Dorsolateral prefrontal cortex (tissue), 122 donors: ENCODE measurements at places on chromosomes 12 and 14. TPM values are rescaled to one million over a fixed set of nuclear protein-coding genes. Genes with fewer than 3 reads are reported as not detected.
A peak's percentile ranks its signal among the peaks of the same experiment; 100 is the strongest.

DNA sequence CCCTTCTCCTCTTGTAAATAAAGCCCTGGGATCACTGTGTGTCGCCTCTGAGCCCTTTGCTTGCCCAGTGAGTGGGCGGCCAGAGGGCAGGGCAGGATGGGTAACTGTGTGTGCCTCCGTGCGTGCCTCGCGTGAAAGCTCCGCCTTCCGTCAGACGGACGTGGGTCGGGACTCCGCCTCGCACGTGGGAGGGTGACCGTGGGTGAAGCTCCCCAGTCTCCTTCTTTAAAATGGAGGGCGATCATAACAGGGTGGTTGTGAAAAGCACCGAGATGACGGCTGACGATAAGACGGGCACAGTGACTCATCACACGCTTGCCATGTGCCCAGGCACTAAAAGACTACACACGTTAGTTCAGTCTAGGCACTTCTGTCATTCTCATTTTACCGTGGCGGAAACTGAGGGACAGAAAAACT, 9.2 kb downstream of the PHB2 start:
- peak; percentile 54 for DNase-seq

The PPP1R12A gene
- total RNA-seq = 187 TPM

DNA sequence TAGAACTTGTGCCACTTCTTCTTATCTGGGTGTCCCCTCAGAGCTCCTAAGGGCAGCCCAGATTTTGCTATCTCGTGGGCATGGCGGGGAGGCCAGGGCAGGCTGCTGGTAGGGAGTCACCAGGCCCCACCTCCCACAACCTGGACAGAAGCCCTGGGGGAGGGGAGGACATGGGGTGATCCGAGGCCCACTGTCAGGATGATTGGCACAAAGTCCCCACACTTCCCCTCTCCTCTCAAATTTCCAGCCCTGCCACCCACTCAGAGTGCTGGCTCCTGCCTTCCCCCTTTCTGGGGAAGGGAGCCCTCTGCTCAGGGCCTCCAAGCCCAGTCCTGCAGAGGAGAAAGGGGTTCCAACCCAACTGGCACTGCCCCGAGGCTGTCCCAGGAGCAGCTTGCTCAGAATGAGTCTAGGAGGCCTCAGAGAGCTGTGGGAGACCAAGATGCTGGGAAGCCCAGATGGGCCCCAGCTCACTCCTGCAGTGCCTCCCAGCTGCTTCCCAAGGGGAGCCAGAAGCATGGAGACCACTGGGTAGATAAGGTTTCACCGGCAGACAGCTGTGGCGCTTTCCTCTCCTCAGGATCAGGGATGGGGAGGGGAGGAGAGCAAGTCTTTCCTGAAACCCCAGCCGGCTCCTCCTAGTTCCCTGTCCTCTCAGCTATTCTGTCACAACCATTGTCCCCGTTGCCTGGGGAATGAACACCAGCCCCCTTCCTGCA, 82.8 kb downstream of the B4GALNT3 start:
- DNase-seq = no peak

The INHBC gene
- total RNA-seq = not detected

DNA sequence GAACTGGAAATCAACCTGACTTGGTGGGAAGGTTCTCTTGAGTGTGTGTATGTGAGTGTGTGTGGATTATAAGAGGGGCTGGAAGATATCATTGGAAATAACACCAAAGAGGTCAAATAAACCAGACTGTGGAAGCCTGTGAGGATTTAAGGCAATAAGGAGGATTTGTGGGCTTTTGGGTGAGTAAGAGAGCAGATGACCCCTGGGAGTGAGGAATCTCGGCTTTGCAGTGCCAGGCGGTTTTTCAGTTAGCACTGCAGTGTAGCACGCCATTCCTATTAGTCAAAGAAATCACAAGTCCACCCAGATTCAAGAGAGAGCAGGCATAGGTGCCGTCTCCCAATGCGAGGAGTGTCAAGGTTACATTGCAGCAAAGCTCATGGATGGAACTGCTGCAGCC, 63.3 kb downstream of the CALM1 start:
- DNase-seq = no peak

DNA sequence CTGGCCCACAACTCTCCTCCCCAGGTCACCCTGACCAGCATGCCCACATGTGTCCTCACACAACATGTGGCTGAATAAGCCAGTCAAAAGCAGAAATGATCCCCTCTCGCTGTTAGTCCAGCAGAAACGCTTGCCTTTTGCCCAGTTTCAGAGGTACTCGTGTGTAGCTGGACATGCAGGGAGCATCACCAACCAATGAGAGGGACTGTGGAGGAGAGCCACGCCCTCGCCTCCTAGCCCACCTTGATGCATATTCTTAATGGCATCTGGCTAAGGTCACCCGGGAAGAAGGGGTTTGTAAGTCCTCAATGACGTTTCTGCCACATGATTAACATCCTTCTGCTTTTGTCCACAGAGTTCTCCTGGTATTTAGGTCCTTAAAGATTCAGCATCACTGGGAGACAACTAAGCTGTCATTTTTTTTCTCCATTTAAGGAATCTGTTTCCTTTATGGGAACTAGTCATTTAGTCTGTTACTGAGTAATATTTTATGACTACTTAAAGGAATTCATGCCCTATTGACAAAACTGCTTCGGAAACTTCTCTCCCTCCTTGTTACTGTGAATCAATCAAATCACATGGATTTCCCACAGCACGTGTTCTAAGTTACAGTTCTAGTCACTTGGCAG, 134.0 kb downstream of the GCH1 start:
- DNase-seq = no peak

The CLEC2A gene
- not detected for total RNA-seq

The MIP gene
- total RNA-seq = 0.58 TPM

DNA sequence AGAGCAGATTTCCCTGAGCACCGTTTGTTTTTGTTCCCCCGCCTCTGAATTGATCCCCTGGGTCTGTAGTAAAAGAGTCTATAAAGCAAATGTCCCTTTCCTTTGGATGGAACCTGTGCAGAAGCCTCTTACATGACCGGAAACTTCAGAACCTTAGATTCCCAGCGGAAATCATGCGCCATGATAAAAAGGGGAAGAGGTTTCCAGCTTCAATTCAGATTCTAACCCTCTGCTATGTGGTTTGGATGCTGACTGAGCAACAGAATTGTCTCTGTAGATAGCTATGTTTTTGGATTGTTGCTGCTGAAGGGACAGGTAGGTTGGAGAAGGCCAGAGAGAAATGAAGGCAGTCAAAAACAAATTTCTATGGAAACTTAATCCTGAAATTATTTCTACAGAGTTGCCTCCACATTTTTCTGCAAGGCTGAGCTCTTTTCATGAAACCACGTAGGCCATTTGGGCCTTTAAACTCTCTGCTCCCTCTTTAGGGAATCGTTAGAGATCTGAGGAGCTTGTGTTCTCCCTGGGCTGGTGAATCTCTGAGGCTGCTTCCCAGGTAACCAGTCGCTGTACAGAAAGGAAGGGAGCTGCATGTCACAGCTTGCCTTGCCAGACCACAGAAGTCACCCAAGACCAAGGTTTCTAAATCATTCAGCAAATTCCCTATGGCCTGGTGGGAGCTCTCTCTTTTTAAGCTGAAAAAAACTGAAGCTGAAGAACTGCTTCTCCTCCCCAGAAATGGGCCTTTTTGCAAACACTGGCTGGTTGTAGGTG, 28.7 kb upstream of the OR10P1 start:
- DNase-seq = no peak

- no peak for DNase-seq
Observed at GRCh38 chr12:69595689-69596088, 10.4 kb downstream of the CCT2 start.

The GLIPR1L1 gene
- not detected for total RNA-seq
